ENCODE measurements at places on chromosomes 11 and 22.

DNA sequence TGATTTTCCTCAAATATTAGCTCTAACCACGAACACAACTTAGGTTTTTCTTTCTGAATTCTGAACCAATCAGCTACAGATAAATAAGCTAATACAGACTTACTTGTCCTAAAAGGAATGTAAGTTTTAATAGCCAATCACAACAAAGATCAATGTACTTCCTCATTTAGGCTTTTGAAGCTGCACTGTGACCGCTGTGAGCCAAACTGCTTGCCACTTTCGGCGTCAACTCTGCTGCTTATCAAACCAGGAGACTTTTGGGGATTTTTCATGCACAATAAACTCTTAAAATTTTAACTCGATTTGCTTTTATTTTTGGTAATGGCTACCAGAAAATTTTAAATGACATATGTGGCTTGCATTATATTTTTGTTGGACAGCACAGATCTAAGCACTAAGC is 92.5 kb downstream of the TMPRSS5 start:
- no peak for DNase-seq

DNA sequence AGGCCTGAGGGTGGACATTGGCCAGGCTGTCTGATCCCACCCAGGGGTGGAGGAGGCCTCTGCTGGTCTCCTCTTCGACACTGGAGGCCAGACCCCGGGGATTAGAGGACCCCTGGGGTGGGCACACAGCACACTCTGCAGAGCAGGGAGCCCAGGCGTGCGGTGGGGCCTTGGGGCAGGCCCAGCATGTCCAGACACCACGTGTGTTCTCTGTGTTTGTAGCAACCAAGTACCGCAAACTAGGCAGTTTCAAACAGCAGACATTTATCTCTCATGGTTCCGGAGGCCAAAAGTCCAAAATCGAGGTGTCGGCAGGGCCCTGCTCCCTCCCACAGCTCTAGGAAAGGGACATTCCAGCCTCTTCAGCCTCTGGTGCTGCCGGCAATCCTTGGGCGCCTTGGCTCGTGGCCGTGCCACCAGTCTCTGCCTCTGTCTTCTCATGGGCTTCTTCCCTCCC is 1.5 kb downstream of the PANX2 start:
- DNase-seq = no peak

DNA sequence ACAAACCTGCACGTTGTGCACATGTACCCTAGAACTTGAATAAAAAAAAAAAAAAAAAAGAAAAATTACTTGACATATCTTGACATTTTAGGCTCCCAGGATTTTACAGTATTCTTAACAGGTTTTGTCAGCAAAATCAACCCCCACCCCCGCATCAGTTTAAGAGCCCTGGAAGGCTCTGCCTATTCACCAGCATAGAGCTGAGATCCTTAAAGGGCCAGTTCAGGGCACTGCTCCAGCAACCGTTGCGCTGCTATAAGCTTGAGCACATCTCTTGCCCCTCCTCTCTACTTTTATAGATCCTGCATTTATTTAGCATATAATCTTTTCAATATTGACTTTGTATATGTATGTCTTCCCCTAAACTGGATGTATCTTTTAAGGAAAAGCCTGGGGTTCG is 697 bp upstream of the PAFAH1B2 start:
- peak; percentile 36 for DNase-seq

DNA sequence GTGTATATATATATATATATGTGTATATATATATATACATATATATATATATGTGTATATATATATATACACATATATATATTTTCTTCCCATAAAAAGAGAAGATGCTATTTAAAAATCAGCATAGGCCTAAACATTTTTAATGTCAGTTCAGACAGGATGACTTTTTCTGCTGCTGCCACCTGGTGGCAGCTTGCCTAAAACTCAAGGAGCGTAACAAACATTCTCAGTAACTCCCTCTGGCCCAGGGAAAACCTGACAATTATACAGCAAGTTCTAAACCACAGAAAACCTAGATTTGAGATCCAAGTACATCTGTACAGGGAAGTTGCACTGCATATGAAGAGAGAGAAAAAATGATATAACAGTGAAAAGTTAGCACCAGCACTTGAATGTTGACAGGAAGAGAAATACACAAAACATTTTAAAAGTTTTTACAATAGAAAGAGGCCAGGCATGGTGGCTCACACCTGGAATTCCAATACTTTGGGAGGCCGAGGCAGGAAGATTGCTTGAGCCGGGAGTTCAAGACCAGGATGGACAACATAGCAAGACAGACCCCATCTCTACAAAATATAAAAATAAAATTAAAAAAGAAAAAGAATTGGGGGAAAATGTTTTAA is 16.6 kb downstream of the OR8A1 start:
- DNase-seq = peak; percentile 54

- no peak for DNase-seq
Measured at GRCh38 chr11:114135737-114136151, 76.2 kb downstream of the ZBTB16 start.

- DNase-seq = no peak
Measured at GRCh38 chr22:40265783-40266182, 80.5 kb upstream of the ADSL start.

- DNase-seq = no peak
Measured at GRCh38 chr11:75280770-75281468, 40.3 kb downstream of the TPBGL start.

DNA sequence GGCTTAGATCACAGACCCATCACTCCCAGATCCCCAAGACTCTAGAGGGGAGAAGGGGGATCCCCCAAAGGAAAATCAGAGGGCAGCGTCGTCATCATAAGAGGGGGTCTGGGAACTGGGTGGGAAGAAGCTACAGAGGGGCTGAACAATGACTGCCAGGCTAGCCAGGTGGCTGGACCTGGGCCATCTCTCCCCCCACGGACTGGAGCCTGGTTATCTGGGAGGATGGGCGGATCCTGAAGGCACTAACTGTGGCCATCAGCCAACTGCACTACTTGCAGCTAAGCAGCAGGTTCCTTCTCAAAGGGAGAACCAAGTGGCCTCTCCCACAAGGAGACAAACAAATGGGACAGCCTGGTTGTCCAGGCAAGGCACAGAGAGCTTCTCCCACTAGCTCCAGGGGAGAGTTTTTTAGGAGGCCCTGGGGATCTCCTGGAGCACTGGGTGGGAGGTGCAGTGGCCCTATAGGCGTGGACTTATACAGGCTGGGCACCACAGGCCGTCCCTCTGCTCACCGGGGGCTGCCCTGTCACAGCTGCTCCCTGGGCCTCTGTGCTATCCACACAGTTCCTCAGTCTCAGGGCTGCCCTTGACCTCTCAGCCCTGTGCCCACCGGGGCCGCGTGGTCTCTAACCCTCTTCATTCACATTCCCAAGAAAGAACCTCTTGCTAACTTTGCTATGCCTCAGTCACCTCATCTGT is 15.4 kb downstream of the P2RY6 start:
- DNase-seq = no peak

DNA sequence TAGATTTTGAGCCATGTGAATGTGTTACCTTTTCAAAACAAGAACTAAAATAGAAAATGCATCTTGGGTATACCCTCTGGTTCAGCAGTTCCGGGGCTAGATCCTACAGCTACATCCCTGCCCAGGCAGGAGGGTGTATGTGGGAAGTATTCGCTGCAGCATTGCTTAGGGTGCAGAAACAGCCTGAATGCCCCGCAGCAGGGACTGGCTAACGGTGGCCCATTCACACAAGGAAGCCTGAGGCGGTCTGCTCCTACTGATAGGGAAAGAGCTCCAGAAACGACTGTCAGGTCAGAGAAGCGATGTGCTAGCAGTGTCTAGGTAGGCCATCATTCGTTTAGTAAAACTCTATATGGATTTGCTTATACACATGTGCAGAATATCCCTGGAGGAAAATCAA is 9.9 kb upstream of the RASL10A start:
- no peak for DNase-seq

- DNase-seq = no peak
Measured at GRCh38 chr11:72635933-72636332, 38.3 kb downstream of the PDE2A start.

GRCh38 chr11:132451942-132452601 is 1080.2 kb downstream of the OPCML start:
- no peak for DNase-seq

GRCh38 chr11:10900681-10901415 is 43.0 kb upstream of the ZBED5 start:
- no peak for DNase-seq

GRCh38 chr11:69888483-69889181 is 69.4 kb upstream of the FGF3 start:
- peak; percentile 69 for DNase-seq

DNA sequence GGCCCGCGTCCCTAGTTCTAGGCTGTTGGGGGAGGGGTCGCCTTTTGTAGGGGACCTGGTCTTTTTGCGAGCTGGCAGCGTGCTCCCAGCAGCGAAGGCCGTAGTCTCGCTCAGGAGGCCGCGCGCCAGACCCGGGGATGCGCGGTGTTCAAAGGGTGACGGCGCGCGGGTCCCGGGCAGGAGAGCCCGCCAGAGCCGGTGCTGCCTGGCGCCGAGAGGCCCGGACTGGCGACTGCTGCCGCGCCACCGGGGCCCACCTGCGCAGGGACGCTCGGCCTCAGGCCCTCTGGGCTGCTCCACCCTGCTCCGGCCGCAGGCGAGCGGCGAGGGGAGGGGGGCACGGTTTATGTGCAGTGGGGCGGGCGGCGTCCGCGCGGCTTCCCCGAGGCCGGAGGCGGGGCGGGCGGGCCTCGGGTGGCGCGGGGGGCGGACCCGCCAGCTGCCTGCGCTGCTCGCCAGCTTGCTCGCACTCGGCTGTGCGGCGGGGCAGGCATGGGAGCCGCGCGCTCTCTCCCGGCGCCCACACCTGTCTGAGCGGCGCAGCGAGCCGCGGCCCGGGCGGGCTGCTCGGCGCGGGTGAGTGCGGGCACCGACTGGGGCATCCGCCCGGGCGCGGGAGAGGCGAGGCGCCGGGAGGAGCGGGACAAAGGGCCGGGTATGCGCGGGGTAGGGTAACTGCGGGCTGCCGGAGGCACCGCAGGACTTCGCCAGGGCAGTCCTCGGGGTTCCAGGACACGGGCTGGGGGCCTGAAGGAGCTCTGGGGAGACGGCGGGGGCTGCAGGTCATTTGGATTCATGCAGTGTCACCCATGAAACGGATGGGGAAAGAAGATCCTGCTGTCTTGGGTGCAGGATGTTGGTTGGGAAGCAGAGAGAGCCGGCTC is at the start of gene PRSS23:
Gene PRSS23, plus strand, starts transcription at position 467 of the 884 bp plus-strand sequence. CDS start 7,102 bp downstream, outside the sequence.
- DNase-seq = peak; percentile 64

Data from renal pelvis (tissue), 12 donors.